NCI-H510A (cell line): ENCODE measurements at places on chromosomes 3 and 15.

DNA sequence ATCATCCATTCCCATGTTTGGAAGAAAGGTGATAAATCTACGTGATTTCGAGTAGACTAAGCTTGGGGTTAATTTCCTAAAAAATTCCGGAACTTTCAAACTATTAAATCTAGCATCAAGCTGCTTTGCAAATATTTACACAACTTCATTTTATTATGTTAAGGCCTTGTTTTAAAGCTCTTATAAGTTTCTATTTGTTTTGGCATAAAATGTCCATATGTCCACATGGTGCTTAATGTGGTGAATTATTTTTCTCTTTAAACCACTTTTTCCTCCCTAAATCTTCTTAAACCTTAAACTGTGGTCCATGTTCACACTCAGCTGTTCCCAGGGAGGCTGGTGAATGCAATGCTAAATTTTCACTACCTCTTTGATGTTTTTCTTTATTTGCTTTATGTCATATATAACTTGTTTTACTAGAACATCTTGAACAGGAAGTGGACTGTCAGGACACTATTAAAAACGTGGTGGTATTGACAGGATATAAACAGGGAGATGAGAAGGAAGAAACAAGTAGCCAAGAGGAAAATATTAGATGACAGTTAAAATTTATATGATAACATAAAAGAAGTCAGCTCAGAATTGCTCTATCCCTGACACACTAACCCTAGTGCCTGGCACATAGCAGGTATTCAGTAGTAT lies 72.5 kb upstream of the AGTR1 start:
- no peak for DNase-seq

DNA sequence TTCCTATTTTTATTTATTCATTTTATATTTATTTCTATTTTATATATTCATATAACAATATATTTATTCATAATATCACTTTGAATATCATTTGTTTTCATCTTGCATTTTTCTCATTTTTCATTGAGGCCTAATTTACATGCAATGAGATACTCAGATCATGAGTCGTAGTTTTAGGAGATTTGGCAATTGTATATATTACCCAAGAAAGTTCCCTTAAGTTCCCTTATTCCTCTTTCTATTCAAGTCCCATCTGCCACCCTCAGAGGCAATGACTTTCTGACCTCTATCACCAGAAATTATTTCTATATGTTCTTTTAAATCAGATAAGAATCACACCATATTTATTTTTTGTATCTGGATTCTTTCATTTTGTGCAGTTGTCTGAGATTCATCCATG lies 329.1 kb upstream of the TPRG1 start:
- DNase-seq, result no peak

DNA sequence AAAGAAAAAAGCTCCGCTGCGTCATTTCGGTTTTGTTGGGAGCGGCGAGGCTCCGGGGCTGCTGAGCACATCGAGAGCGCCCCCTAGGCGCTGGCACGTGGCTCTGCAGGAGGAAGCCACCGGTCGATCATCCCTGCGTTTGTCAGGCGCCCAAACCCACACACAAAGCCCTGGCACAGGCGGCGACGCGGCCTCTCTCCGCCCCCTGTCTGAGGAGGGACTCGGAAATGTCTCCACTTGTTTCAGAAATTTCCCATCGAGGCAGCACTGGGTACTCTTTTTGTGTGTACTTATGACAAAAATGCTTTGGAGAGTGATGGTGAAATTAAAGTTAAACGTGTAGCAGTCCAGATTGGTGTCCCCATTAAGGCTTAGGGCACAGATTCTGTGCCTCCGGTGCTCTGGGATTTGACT lies 407.3 kb upstream of the ONECUT1 start:
- peak; percentile 7 for DNase-seq

DNA sequence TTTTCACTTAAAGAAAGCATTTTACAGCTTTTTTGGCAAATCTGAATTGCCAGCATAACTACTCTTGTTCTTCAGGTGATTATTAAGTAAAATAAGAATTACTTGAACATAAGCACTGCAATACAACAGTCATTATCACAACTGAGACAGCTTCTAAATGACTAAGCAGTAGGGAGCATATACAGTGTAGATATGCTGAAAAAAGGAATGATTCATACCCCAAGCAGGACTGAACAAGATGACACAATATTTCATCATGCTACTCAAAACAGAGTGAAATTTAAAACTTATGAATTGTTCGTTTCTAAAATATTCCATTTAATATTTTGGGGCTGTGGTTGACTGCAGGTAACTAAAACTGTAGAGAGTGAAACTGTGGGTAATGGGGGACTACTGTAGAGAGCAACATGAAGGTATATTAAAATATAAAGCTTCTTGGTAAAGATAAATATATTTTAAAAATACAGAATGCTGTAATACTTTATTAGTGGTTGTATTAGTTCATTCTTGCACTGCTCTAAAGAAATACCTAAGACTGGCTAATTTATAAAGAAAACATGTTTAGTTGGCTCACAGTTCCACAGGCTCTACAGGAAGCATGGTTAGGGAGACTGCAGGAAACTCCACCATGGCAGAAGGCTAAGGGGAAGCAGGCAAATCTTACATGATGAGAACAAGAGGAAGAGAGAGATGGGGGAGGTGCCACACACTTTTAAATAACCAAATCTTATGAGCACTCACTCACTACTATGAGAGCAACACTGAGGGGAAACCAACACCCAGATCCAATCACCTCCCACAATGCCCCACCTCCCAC lies 84.8 kb downstream of the DCLK3 start:
- no peak for DNase-seq

DNA sequence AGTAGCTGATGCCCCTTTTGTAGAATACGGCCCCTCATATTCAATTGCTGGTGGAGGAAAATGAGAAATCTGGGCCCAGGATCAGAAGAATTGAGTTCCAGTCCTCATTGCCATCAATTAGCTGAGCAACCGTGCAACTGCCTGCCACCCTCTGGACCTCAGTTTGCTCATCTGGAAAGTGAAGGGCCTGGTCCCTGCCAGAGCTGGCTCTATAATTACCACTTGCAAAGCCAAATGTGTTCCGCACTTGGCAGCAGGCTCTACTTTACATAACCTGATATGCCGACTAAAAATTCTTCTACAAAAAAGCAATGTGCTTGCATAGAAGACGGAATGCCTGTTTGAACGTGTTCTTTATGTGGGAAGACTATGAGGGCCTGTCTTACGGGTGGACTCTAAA lies 8.6 kb upstream of the ITGB5 start:
- no peak for DNase-seq

- no peak for DNase-seq
Measured at GRCh38 chr15:57525581-57525980, 66.1 kb upstream of the MYZAP start.

DNA sequence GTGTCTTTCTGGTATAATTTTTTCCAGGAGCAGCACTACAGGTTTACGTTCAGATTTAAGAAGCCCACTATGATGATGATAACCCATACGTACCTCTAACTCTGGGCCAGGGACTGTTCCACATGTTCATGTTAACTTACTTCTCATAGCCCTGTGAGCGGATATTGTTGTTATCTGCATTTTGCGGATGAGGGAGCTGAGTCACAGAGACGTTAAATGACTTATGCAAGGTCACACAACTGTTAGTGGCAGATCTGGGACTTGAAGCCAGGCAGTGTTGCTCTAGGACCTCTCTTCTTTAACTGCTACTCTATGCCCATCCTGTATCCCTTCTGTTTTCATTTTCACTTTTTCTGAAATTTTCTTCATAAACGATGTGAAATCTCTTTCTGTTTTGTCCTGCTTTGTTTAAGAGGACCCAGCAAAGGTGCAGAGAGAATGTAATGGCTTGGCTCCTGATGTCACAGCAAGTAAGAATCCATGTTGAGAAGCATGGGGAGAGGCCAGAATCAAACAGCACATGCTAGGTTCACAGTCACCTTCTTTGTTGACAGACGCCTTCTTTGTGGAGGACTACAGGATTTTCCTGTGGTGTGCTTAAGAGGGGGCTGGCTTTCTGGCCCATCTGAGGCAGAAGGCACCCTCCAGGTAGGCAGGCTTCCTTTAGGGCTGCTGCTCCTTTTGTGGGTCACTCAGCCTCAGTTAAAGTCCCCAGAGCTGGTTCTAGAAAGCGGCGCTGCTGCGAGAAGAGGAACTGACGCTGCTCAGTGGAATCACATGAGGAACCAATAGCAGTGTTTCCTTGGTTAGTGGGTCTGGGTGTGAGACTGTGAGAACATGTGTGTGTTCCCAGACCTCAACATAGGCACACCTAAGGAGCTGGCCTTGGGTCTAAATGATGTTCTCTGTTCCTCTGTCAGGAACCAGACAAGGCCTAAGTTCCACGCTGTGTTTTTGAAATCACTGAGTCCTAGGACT lies 121.6 kb downstream of the TMEM108 start:
- no peak for DNase-seq
